GM12865 (cell line): ENCODE measurements at places on chromosomes 1 and 21.

- DNase-seq, result no peak
These were observed 299.4 kb upstream of the LYPLAL1 start for GRCh38 chr1:218874313-218874712.

GRCh38 chr1:10793129-10793651 is 3.3 kb downstream of the CASZ1 start:
- no peak for DNase-seq

- DNase-seq, result no peak
These were observed 307.1 kb upstream of the RRP15 start for GRCh38 chr1:217977943-217978342.

DNA sequence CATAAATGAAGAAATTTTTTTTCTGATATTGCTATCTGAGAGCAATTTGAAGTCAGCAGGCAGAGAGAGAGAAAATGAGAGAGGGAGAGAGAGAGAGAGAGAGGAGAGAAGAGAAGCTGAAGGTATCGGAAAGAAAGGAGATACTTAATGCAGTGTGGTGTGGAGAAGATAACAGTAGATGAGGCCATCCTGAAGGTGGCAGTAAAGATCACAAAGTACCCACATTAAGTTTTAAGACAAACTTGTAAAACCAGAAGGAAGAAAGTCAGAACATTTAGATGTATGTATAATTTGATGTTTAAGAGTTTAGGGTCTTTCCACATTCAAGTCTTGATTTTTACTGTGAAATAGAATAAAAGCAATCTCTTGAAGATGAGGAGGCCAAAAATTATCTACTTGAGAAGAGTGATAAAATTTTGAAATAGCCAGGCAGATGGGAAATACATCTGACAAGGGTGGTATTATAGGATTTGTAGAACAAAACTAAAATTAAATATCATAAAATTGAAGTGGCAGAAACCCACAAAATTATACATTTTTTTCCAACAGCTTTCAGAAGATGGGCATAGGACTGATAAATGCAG is 1753.4 kb downstream of the MRPL39 start:
- DNase-seq, result peak; percentile 15

- no peak for DNase-seq
These were observed 109.7 kb upstream of the MAGI3 start for GRCh38 chr1:113280581-113280980.

DNA sequence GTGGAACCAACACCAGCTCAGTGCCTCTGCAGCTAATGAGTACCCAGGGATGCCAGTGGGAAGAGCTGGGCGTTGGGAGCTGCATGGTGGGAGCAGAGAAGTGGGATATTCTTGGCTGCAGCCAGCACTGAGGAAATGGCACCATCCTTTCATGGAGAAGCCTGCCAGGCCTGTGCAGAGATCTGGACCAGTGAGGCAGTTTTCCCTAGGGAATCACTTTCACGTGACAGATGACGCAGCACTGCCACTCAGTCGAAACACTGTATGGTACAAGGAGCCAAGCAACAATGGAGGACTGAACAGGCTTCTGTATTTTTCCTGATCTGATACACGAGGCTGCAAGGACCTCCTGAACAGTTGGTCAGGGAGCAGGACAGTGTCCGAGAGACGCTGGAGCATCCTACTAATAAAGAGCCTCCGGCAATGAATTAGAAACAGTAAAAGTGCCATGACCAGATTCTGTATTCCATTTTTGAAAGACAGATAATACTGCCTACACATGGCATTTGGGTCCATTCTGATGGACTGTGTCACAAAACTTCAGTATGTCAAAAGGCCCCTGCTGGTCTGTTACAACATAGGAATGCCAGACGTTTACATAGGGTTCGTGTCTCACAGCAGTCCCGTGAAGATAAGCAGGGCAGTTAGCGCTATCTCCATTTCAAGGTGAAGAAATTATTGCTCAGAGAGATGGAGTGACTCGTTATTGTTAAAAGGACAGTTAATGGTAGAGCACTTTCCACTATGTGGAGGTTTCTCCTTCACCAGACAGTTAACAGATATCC is 44.0 kb upstream of the LMO4 start:
- DNase-seq, result no peak

DNA sequence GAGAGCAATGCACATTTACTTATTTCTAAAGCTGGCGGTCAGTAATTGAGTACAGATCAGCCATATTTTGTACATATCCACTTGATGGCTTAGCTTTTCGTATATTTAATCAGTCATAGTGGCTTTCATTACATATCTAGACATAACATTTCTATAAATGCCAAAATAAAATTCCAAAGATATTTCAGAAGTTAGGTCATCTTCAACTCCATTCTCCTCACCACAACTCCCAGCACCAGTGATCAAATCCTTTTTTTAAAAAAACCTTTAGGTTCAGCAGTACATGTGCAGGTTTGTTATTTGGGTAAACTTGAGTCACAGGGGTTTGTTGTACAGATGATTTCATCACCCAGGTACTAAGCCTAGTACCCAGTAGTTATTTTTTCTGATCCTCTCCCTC is 53.9 kb upstream of the GNG4 start:
- DNase-seq, result no peak

DNA sequence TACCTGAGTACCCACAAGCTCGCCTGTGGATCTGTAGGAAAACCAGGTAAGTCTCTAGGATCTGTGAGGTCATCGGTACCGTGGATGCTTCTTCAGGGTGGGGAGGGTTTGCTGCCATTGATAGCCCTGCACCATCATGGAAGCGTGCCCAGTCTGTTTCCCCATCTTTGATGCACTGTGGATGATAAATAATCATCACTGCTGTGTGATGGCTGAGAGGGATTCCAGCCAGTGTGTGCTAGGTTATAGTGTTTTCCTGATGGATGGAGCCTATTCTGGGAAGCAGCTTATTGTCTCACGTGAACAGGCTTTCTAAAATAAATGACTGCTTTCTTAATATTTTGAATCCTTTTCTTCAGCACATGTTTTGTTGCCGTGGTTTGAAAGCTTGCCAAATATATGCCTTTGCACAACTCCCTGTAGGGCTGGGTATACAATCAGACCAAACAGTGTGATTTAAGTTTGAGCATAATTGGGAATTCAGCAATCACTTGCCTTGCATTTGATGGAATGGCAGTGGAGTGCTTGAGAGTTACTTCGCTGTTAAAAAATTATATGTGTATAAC is 113.8 kb downstream of the CAMTA1 start:
- DNase-seq, result no peak

- DNase-seq, result no peak
These were observed 48.6 kb upstream of the EPS15 start for GRCh38 chr1:51567653-51568052.

- no peak for DNase-seq
These were observed 94.0 kb upstream of the WNT4 start for GRCh38 chr1:22236900-22237299.

- DNase-seq, result peak; percentile 67
These were observed at the start of gene ARL8A for GRCh38 chr1:202144402-202145067. ARL8A (minus strand) TSS chr1:202144737; CDS start chr1:202144572, 165 bp downstream.

DNA sequence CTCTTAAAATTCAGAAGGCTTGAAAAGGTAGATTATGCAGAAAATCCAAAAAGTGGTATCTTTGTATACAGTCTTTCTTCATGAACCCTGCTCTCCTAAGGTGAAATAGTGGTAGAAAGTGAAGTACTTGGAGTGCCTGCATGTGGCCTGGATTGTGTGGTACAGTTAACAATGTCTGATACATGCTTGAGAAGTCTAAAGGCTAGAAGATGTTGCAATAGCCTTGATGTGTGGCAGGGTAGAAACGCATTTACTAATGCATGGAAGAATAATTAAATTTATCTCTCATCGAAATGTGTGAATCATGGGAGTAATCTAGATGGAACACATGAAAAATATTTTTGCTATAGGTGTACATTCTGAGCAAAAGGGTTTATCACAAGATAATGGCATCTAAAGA is 1632.3 kb upstream of the B3GALT2 start:
- DNase-seq, result no peak

GRCh38 chr1:29467989-29468900 is 231.9 kb downstream of the PTPRU start:
- DNase-seq, result no peak

DNA sequence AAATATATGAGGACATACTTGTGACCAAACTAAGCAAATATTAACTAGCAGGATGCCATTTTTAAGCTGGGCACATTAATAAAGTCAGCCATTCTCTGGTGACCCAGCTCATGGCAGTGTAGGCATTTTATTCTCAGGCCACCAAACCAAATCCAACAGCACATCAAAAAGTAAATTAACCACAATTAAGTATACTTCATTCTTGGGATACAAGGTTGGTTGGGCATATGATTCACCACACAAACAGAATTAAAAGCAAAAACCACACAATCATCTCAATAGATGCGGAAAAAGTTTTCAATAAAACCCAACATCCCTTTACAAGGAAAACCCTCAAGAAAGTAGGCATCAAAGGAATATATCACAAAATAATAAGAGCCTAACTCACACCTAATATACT is 101.3 kb downstream of the FAF1 start:
- DNase-seq, result no peak

DNA sequence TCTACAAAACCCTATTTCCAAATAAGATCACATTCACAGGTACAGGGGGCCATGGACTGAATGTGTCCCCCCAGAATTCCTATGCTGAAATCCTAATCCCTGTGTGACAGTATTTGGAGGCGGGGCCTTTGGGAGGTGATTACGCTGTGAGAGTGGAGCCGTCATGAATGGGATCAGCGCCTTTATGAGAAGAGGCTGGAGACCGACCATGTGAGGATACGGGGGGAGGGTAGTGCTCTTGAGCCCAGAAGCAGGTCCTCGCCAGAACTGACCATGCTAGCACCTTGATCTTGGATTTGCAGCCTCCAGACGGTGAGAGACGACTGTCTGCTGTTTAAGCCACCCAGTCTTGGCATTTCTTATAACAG is 23.8 kb upstream of the KIF26B start:
- no peak for DNase-seq

- DNase-seq, result no peak
These were observed 137.1 kb upstream of the RAB4A start for GRCh38 chr1:229133811-229134210.

- DNase-seq, result no peak
These were observed 1.3 kb downstream of the PRAMEF12 start for GRCh38 chr1:12774801-12775345.

- DNase-seq, result no peak
These were observed 424.5 kb downstream of the NEGR1 start for GRCh38 chr1:71857862-71858261.

GRCh38 chr21:35204850-35205541 is 155.9 kb upstream of the RUNX1 start:
- DNase-seq, result no peak

DNA sequence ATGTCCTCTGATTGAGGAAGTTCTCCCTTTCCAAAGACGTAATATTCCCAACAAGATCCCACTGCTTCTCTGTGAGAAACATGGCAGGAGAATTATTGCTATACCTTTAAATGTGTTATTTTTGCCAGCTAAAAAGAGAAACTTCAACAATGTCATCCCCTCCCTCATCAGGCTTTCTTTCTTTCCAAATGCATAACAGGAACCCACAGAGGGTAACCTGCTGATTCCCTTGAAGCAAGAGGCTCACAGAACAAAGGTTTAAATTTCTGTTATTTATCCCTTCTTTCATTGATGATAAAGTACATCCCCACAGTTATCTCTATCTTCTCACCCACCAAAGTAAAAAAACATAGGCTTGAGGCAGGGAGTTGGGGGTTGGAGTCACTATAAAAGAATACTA is 102.1 kb downstream of the SLC30A10 start:
- DNase-seq, result no peak

DNA sequence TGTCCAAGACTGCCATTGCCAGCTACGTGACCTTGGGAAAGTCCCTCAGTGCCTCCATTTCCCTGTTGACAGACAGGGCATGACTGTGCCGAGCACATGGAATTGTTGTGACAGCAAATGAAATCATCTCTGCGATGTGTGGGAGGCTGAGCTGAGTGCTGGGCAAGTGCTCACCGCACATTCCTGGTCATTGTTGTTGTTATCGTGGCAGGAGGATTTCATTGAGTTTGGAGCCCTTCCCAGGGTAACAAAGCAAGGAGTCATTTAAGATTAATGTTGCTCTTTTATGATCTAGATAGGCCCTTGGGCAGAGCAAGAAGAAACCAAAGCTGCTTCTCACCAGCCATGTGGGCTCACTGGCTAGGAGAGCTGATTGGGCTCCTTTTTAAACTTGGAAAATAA is 39.6 kb upstream of the ITPKB start:
- DNase-seq, result no peak

DNA sequence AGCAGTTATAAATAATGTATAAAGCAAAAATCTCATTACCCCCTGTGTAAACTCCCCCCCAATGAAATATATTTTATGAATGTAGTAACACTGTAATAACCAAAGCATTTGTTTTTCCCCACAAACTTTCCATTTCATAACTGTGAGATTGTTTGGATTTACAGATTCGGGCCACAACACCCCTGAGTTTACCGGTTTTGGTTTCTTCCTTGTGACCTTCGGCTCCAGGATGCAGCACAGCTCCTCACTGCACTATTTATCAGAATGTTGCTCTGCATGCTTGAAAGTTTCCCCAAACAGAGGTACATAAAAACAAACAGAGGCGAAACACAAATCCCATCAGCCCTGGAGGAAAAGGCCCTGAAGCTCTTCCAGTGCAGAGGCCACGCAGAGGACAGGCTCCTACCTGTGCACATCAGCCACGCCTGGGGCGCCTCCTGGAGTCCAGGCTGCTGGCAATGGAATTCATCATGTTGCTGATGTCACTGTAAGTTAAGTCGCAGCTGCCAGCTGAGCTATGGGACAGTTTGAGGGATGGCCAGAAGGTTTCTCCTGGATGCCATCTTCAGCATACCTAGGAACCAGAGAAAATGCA is 122.0 kb downstream of the LMO4 start:
- peak; percentile 81 for DNase-seq

DNA sequence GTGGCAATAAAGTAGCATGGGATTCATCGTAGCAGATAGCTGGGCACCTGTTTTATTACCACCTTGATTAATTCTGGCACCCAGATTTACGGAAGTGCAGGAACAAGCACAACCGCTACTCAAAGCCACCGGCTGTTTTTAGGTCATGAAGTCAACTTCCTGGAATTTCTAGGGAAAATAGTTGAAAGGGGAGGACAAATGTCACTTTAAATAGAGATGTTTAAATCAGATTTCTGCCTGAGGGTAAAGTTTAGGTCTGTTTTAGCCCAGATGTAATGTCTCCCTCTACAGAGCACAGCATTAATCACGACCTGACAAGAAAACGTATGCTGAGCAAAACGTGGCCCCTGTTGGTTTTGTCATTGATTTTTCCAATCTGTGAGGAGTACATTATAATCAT is 8.0 kb downstream of the ADGRL2 start:
- DNase-seq, result no peak

DNA sequence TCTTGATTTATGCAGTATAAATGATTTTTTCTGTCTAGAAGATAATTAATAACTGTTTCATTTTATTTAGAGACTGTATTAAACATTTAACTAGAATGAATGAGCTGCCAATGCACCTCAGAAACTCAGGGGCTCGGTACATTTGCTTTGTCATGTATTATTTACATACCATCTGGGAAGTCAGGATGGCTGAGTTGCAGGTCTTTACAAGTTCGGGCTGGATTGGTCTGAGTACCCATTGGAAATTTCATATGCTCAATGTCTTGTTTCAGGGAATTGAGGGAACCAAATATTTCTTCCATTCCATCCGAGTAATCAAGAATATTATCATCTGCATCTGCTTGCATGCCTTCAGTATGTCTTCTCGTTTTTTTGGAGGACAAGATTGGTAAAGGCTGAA is 221.7 kb downstream of the COL11A1 start:
- no peak for DNase-seq

GRCh38 chr1:182240085-182240484 is 151.5 kb downstream of the GLUL start:
- DNase-seq, result no peak

- no peak for DNase-seq
These were observed 11.2 kb downstream of the CD160 start for GRCh38 chr1:145730467-145730866.

- DNase-seq, result no peak
These were observed 66.3 kb upstream of the LRRC8D start for GRCh38 chr1:89754518-89754917.
